Progenitor cell of endocrine pancreas (in vitro differentiated cells): ENCODE measurements at places on chromosomes 12 and 14.
A peak's percentile ranks its signal among the peaks of the same experiment; 100 is the strongest.

DNA sequence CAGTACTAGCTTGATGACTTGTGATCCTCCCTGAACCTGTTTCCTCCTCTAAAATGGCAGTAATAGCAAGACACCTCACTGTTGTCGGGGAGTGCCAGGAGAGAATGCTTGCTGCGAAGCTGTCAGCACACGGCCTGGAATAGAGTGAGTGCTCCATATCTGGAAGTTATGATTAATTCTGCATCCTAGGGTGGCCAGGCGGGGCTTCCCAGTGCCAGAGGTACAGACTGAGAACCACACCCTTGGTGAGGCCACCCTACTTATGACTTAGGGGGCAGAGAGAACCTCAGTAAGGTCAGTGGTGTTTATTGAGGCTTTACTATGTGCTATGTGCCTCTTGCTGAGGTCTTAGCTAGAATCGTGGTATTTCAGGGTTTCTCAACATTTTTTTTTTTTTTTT is 20.1 kb downstream of the MORN3 start:
- no peaks in the 10 kb centered on the region for H3K4me1 ChIP-seq
- H3K36me3 ChIP-seq: peaks cover 3% of the 10 kb centered on the region
- no peak overlapping the region for H3K4me3 ChIP-seq
- no peaks in the 10 kb centered on the region for H3K27me3 ChIP-seq
- H3K27ac ChIP-seq: no peak overlapping the region
- DNase-seq: no peak

- H3K27me3 ChIP-seq: peaks cover 16% of the 10 kb centered on the region
- H3K4me1 ChIP-seq: peaks cover 9% of the 10 kb centered on the region
- no peak for DNase-seq
- no peaks in the 10 kb centered on the region for H3K36me3 ChIP-seq
- no peak overlapping the region for H3K27ac ChIP-seq
- no peak overlapping the region for H3K4me3 ChIP-seq
Measured at GRCh38 chr12:104219361-104219892, 3.8 kb downstream of the TXNRD1 start.

GRCh38 chr14:68261092-68261842 is 441.7 kb downstream of the RAD51B start:
- H3K4me3 ChIP-seq: no peak overlapping the region
- DNase-seq: no peak
- peaks cover 37% of the 10 kb centered on the region for H3K4me1 ChIP-seq
- H3K27ac ChIP-seq: no peak overlapping the region

DNA sequence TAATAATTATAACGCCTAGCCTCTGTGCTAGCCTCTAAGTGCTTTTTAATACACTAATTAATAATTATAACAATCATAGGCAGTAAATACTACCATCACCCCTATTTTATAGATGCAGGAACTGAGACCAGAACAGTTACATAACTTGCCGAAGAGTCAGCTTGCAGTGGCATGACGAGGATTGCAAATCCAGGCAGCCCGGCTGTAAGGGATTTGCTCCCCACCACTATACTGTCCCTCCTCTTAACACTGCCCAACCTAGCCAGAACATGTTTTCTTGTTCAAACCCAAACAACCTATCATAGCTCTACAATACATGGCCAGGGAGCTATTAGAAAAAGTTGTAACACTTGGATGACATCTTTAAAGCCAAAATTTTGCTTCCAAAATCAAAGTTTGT is 33.9 kb upstream of the VASH1 start:
- peaks cover 24% of the 10 kb centered on the region for H3K27me3 ChIP-seq
- no peak overlapping the region for H3K4me3 ChIP-seq
- H3K4me1 ChIP-seq: no peaks in the 10 kb centered on the region
- H3K27ac ChIP-seq: no peak overlapping the region
- no peak for DNase-seq

DNA sequence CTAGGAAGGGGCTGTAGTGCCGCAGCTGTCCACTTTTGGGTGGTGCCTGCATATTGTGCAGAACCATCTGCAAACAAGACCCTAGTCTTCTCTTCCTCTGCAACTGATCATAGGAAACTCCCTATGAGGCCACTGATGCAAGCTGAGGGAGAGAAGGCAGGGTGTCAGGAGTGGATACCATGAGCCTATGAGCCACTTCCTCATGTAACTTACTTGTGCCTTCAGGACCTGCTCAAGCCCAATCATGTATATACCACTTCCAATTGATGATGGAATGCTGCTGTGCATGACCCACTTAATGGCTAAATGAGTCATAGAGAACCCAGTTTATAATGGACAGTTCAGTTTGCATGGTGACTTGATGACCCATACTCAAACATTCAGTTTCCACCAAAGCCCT is 107.9 kb downstream of the ALG10B start:
- no peak overlapping the region for H3K4me3 ChIP-seq
- no peaks in the 10 kb centered on the region for H3K27me3 ChIP-seq
- no peak overlapping the region for H3K27ac ChIP-seq
- peaks cover 2% of the 10 kb centered on the region for H3K4me1 ChIP-seq

- no peak for DNase-seq
- H3K4me1 ChIP-seq: no peaks in the 10 kb centered on the region
- no peak overlapping the region for H3K27ac ChIP-seq
- peaks cover 23% of the 10 kb centered on the region for H3K27me3 ChIP-seq
Measured at GRCh38 chr12:4829793-4830162, 79.9 kb upstream of the KCNA1 start.

GRCh38 chr14:26939755-26940154 is 341.9 kb upstream of the NOVA1 start:
- no peak overlapping the region for H3K4me3 ChIP-seq
- H3K27ac ChIP-seq: no peak overlapping the region
- H3K36me3 ChIP-seq: no peaks in the 10 kb centered on the region
- no peaks in the 10 kb centered on the region for H3K4me1 ChIP-seq
- DNase-seq: no peak

DNA sequence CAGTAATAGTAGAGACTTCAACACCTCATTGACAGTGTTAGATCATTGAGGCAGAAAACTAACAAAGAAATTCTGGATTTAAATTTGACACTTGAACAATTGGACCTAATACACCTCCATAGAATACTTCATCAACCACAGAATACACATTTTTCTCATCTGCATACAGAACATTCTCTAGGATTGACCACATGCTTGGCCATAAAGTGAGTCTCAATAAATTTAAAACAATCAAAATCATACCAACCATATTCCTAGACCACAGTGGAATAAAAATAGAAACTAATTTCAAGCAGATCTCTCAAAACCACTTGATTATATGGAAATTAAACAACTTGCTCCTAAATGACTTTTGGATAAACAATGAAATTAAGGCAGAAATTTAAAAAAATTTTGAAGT is 82.3 kb downstream of the SLC38A4 start:
- no peak for DNase-seq
- H3K4me3 ChIP-seq: no peak overlapping the region
- no peaks in the 10 kb centered on the region for H3K27me3 ChIP-seq

DNA sequence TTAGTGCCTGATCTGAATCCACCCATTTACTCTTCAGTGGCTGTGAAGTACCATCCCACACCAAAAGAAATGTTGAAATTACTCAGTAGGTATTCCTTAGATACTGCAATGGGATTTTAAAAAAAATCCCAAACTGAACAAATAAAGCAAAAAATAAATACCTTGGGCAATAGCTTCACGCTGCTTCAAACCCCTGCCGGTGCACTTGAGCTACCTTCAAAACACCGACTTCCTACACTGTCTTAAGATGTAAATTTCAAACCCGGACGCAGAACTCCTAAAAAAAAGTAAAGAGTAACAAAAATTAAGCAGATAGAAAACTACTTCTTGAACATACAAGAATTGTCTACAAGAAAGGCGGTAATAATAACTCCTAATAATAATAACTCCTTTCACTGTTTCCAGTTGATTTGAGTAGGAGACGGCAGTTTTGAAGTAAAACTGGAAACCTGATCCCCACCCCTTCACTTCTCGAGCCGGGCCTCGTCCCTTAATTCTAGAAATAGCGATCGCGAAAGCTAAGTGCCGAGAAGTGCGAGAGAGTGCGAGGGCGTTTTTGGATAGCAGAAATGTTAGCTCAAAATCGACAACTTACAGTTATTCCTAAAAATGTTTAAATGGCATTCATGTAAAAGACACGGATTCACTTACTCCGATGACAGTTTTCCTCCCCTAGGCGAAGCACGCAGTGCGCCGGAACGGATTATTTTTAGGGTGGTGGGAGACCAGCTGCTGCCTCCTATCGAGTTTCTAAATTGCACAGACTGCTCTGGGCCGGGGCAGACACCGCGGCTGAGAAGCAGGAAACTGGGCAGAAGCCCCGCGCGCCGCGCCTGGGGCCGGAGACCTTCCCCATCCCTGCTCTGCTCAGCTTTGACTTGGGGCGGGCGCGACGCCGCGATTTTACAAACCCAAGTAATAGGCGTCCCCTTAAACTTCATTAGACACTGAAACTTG is at the start of gene ABCC9:
Gene ABCC9, minus strand, starts transcription at position 878 of the 957 bp plus-strand sequence. CDS start 4,752 bp downstream, outside the sequence.
- peaks cover 61% of the 10 kb centered on the region for H3K27me3 ChIP-seq
- peak within 1 kb of the TSS; percentile 37 for H3K27ac ChIP-seq
- peaks cover 12% of the 10 kb centered on the region for H3K4me1 ChIP-seq
- peak within 1 kb of the TSS; percentile 71 for H3K4me3 ChIP-seq
- H3K36me3 ChIP-seq: no peaks in the 10 kb centered on the region
- DNase-seq: peak; percentile 38

- peaks cover 24% of the 10 kb centered on the region for H3K4me1 ChIP-seq
- peaks cover 2% of the 10 kb centered on the region for H3K36me3 ChIP-seq
- no peaks in the 10 kb centered on the region for H3K27me3 ChIP-seq
- H3K4me3 ChIP-seq: peak overlapping the region; percentile 96
- H3K27ac ChIP-seq: no peak overlapping the region
Measured at GRCh38 chr12:30696486-30696885, 817 bp upstream of the IPO8 start.

- no peak overlapping the region for H3K27ac ChIP-seq
- no peaks in the 10 kb centered on the region for H3K36me3 ChIP-seq
- no peaks in the 10 kb centered on the region for H3K27me3 ChIP-seq
Measured at GRCh38 chr14:45970621-45971020, 681.0 kb downstream of the RPL10L start.

- H3K27ac ChIP-seq: no peak overlapping the region
- H3K4me3 ChIP-seq: no peak overlapping the region
- no peaks in the 10 kb centered on the region for H3K36me3 ChIP-seq
- no peak for DNase-seq
Measured at GRCh38 chr12:52496590-52497071, 3.6 kb upstream of the KRT6A start.

- H3K27me3 ChIP-seq: no peaks in the 10 kb centered on the region
- H3K4me3 ChIP-seq: no peak overlapping the region
- peaks cover 3% of the 10 kb centered on the region for H3K4me1 ChIP-seq
- no peak for DNase-seq
- no peak overlapping the region for H3K27ac ChIP-seq
Measured at GRCh38 chr12:76919383-76920171, 40.8 kb upstream of the CSRP2 start.

DNA sequence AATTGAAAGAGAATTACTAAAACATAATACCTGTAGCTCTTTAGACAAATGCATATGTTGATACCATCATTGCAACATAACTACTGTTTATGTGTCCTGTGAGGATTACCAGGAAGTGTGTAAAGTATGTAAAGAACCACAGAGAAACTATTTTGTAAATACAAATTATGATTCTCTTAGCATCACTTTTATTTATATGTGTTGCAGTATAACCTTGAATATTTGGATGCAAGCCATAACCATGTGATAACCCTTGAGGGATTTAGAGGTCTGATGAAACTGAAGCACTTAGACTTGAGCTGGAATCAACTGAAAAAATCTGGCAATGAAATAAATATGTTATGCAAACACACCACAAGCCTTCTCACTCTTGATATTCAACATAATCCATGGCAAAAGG is 77.5 kb downstream of the LRRC9 start:
- H3K27ac ChIP-seq: no peak overlapping the region
- H3K4me3 ChIP-seq: no peak overlapping the region
- no peaks in the 10 kb centered on the region for H3K36me3 ChIP-seq
- H3K4me1 ChIP-seq: no peaks in the 10 kb centered on the region
- no peaks in the 10 kb centered on the region for H3K27me3 ChIP-seq

- no peak overlapping the region for H3K4me3 ChIP-seq
- no peaks in the 10 kb centered on the region for H3K27me3 ChIP-seq
- no peaks in the 10 kb centered on the region for H3K36me3 ChIP-seq
- no peak overlapping the region for H3K27ac ChIP-seq
- no peak for DNase-seq
Measured at GRCh38 chr12:47356129-47356700, 276.5 kb upstream of the AMIGO2 start.

GRCh38 chr14:102238131-102238530 is 66.8 kb downstream of the MOK start:
- H3K4me3 ChIP-seq: no peak overlapping the region
- H3K27ac ChIP-seq: no peak overlapping the region
- H3K4me1 ChIP-seq: no peaks in the 10 kb centered on the region
- DNase-seq: no peak
- no peaks in the 10 kb centered on the region for H3K27me3 ChIP-seq
- H3K36me3 ChIP-seq: no peaks in the 10 kb centered on the region

- H3K36me3 ChIP-seq: no peaks in the 10 kb centered on the region
- no peak overlapping the region for H3K4me3 ChIP-seq
- H3K27ac ChIP-seq: no peak overlapping the region
- DNase-seq: no peak
Measured at GRCh38 chr12:16300736-16301135, 23.3 kb upstream of the SLC15A5 start.

- no peak overlapping the region for H3K27ac ChIP-seq
- H3K4me1 ChIP-seq: peaks cover 9% of the 10 kb centered on the region
- no peaks in the 10 kb centered on the region for H3K27me3 ChIP-seq
- no peaks in the 10 kb centered on the region for H3K36me3 ChIP-seq
Measured at GRCh38 chr14:49497725-49498348, 88.3 kb downstream of the RPS29 start.

- H3K36me3 ChIP-seq: no peaks in the 10 kb centered on the region
- DNase-seq: no peak
- no peaks in the 10 kb centered on the region for H3K27me3 ChIP-seq
- no peak overlapping the region for H3K27ac ChIP-seq
- H3K4me3 ChIP-seq: no peak overlapping the region
Measured at GRCh38 chr12:14153803-14154202, 172.4 kb upstream of the GRIN2B start.

GRCh38 chr12:92362785-92363184 is 217.1 kb upstream of the BTG1 start:
- H3K27ac ChIP-seq: no peak overlapping the region
- no peaks in the 10 kb centered on the region for H3K27me3 ChIP-seq
- H3K4me3 ChIP-seq: no peak overlapping the region
- H3K4me1 ChIP-seq: peaks cover 38% of the 10 kb centered on the region
- H3K36me3 ChIP-seq: no peaks in the 10 kb centered on the region
